ENCODE measurements at places on chromosomes 4 and X.

DNA sequence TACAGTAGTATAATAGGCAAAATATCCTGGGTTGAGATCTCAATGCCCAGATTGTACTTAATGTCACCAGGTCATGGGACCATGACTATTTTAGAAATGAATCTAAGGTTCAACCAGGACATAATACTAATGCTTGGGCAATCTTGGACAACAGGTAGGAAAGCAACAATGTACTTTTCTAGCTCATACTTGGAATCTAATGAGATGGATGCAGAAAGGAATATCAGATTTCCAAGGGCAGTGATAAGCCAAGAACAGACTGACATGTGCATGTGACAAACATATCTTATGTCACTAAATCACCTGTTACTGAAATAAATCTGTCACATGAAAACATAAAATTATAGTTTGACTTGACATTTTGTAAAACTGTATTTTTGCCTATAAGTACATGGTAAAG, 51.1 kb downstream of the RPS6KA3 start:
- no peak for DNase-seq

GRCh38 chrX:108271397-108271787, 166.8 kb downstream of the COL4A6 start:
- no peak for DNase-seq

DNA sequence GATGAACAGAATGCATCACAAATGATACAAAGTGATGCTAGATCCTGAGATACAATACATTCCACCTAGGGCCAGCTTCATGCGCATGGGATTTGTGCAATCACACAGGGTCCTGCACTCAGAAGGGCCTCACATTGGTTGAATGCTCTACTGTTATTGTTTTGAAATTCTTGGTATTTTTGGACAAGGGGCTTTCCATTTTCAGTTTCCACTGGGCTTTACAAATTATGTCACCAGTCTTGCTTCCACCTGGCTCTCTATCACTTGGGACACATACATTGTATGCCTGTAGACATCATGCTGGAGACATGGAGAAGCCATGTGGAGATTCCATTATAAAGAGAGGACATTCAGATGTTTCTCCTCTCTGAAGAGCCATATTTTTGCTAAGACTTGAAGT, 155.8 kb downstream of the NAA11 start:
- DNase-seq, result no peak

DNA sequence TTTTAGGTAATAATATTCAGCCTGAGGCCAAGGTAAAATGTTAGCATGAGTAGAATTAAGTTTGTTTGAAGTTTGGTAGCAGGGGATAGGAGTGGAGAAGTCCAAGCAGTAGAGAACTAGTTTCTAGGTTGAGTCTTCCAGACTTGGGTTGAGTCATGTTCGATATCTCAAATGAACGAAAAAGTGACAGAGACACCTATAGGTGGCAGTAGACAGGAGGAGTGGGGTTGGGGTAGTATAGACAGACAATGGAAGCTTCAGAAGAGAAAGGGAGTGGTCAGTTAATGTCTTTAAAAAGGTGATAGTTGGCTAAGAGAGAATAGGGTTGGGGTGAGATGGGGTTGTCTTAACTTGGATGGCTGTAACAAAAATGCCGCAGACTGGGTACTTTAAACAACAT, 58.7 kb upstream of the EMCN start:
- no peak for DNase-seq

GRCh38 chrX:120463241-120463640, 5.9 kb downstream of the LAMP2 start:
- no peak for DNase-seq

Data from stimulated activated CD8-positive, alpha-beta memory T cell treated with anti-CD3 and anti-CD28 coated beads, Interleukin-7, amount 100 ng/mL, for 48 hours (primary cell).